ENCODE measurements at places on chromosomes 3 and 15. TPM values are rescaled to one million over a fixed set of nuclear protein-coding genes. Genes with fewer than 3 reads are reported as not detected.

CYP8B1 gene
- 0.14 TPM for total RNA-seq

PIERCE2 gene
- total RNA-seq = 1.4 TPM

CELF6 gene
- 1.6 TPM for total RNA-seq

SH2D7 gene
- not detected for total RNA-seq

GPR160 gene
- total RNA-seq = 1.9 TPM

RPUSD2 gene
- total RNA-seq = 5.0 TPM

CPLX3 gene
- not detected for total RNA-seq

PIK3R4 gene
- 27.9 TPM for total RNA-seq

MESP2 gene
- 0.32 TPM for total RNA-seq

B4GALT4 gene
- 19.7 TPM for total RNA-seq

DNA sequence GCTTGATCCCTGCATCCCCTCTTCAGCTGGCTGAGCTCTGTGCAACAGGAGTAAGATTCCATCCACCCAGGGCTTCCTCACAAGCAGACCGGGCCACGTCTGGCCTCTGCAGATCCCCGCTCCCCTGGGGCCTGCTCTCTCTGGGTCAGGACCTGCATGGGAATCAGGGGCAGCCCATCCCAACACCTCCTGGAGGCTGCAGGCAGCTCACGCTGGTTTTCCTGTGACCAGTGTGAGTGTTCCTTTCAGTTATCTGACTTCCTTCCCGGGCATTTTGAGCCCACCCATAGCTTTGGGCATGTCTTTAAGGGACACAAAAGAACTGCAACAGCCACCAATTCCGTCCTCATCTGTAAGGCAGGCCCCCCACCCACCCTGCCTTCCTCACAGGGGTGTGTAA is 16.3 kb downstream of the NUP210 start:
- no peak for DNase-seq

DNA sequence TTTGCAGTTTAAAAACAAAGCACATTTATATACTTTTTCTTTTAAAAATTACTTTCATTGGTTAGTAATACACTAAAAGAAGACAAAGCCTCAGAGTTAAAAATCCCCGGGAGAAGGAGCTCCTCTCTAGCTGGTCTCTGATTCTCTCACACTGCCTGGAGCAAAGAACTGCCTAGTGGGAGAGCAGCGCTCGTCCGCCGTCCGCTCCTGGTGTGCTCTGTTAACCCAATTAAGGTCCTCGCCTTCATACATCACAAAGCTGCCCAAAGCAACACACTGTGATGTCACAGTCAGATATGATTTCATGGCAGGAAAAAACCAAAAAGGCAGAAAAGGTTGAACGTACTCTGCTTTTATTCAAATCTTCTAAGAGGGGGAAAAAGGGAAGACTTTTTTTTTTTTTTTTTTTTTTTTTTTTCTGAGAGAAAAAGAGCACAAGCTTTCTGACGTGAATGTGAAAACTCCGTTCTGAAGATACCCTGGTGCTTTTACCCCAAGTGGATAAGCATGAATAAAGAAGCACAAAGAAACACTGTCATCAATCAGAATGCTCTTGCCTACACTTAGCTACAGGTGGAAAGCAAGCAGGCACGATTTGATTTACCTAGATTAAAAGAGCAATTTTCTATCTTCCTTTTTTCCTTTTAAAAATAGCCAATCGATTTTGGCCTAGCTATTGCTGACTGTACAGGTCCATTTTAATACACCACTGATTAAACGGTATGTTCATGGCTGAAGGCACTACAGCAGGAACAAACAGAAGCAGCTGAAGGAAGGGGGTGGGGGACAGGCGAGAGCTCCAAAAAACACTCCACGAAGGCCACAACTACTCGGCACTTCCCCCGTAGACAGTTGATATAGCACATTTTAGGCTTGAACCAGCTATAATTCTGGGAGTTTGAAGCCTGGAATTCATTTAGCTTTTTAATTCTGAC is 115.2 kb downstream of the TIGIT start:
- DNase-seq = no peak

GRCh38 chr3:98848108-98848507 is 53.4 kb downstream of the DCBLD2 start:
- no peak for DNase-seq

- DNase-seq = no peak
Measured at GRCh38 chr3:132606085-132606484, 9.0 kb downstream of the ACKR4 start.

DNA sequence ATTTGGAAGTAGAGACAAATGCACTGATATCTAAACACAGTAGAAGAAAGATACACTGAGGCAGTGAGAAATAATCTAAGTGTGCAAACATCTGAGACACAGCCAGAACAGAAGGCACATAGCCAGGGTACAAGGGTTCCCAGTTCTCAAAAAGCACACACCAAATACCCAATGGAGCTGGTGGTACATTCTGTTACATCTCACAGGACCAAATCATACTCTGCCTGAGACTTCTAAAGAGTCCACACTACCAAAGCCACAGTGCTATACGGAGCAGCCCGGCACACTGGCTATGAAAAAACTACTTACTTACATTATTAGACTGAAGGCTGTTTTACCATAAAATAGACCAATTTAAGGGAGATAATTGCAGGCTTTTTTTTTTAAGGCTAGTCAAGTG is 19.3 kb downstream of the CLPX start:
- no peak for DNase-seq

GRCh38 chr3:3799173-3800079 is at the start of gene LRRN1:
Gene LRRN1 (plus strand): TSS chr3:3799431. CDS start chr3:3844642, 45,211 bp downstream.
- DNase-seq = peak; percentile 86

- no peak for DNase-seq
Measured at GRCh38 chr3:132758740-132759139, 36.5 kb upstream of the NPHP3 start.

DNA sequence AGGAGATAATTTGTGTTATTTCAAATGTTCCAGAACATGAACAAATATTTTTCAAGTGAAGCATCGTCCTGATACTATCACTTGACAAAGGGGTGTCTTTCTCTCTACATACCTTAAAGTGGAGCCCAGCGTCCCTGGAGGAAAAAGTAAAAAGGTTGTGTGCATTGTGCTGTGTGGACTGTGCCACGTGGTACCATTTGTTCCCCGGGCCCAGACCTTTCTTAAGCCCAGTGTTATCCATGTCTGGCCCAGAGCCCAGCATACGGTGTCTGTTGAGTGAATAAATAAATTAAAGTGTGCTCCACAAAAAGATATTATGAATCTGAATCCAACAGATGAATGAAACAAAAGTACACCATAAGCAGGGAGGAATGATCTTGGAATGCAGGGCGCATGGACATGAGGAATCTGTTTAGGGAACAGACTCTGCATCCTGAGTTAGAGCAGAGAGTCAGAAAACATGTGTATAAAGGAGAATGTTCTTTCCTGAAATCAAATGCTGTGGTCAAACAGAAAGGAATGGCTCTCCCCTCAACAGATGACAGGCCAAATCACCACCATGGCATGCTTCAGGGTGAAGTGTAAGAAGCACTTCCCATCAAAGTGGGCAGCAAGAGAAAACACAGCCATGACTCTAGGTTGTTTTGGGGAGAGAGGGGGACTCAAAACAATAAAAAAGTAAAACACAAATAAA is 8.1 kb upstream of the PRSS50 start:
- peak; percentile 19 for DNase-seq

DNA sequence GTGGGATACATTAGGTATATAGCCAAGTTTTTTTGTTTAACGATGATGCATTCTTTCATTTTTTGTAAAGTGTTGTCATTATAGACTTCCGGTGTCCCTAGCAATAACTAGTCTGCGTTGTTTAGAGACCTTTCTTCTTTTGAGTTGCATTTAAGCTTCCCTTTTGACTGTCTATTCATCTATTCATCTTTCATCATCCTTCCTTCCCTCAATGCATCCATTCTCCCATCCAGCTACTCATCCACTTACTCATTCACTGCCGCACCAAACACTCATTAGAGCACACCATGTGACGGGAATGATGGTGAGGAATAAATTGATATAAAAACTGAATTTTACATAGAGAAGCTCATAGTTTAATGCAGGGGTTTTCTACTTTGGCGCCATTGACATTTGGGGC is 32.9 kb downstream of the OR4F15 start:
- no peak for DNase-seq

- no peak for DNase-seq
Measured at GRCh38 chr3:186708983-186709679, 8.0 kb upstream of the KNG1 start.

GRCh38 chr15:59825901-59826300 is 136.8 kb upstream of the BNIP2 start:
- no peak for DNase-seq
